Stimulated activated CD4-positive, alpha-beta T cell treated with anti-CD3 and anti-CD28 coated beads, Interleukin-15, amount 100 ng/mL, for 24 hours (primary cell): ENCODE measurements at places on chromosomes 1 and 21.

DNA sequence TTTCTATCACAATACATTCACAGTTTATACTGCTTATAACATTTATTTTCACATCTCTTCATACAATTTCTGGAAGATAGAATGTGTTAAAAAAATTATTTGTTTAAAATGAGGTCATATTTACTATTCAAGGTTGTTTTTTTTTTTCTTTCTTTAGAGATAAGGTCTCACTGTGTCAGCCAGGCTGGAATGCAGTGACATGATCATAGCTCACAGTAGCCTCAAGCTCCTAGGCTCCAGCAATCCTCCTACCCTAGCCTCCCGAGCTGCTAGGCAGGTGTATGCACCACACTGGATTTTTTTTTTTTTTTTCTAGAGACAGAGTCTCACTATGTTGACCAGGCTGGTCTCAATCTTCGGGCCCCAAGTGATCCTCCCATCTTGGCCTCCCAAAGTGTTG, 19.0 kb upstream of the RNF11 start:
- no peak for DNase-seq

GRCh38 chr1:193303849-193304248, 117.4 kb upstream of the B3GALT2 start:
- DNase-seq = no peak

DNA sequence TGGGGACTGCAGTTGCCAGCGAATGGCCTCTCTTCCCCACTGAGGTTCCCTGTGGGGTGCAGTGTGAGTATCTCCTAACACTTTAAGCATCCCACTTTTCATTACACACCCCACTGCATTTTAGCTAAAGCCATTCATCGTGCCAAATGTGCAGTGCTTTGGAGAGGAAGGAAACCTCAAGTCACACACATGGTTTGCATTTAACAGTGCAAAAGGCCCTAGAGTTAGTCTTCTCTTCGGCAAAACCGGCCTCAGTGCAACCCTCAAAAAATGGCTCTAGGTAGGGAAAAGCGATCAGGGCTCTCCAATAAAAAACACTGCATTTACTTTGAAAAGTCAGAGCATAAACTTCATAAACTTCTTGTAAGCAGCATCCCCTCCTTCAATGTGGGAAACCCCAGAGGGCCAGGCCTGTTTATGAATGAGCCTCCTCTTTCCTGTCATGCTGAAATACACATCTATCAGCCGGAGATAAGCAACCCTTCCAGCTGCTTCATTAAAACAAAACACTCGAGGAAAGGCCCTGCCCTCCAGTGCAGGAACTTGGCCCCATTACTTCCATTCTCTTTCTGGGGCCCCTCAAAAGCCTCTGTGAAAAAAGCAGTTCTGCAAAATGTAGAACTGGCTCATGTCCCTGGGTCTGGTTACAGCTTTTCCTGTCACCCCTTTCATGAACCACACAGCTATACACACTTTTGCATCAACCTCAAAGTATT, 184.0 kb downstream of the CDC7 start:
- DNase-seq = peak; percentile 13

GRCh38 chr1:208163539-208163938, 80.6 kb downstream of the PLXNA2 start:
- DNase-seq = no peak
